ENCODE measurements at places on chromosomes 3 and 15.

- DNase-seq, result peak; percentile 39
These were observed 43.1 kb downstream of the DNASE1L3 start for GRCh38 chr3:58167431-58168351.

- DNase-seq, result no peak
These were observed 25.9 kb downstream of the TMCC1 start for GRCh38 chr3:129867506-129868124.

DNA sequence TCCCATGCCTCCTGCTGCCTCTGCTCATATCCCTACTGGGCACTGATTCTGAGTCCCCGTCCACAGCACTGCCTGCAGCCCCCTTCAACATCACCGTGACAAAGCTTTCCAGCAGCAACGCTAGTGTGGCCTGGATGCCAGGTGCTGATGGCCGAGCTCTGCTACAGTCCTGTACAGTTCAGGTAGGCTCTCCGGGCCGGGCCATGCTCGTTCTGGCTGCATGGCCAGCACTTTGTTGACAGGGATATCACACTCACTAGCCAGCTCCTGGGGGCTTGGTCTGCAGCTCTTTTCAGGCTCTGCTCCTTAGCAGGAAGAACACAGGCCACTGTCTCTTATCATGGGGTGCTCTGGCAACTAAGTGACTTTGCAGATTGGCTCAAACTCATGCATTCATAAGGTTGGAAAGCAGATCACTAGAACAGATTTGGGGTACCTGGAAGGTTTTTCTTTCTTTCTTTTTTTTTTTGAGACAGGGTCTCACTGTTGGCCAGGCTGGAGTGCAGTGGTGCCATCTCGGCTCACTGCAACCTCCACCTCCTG is 6.0 kb downstream of the TYRO3 start:
- DNase-seq, result no peak

- DNase-seq, result no peak
These were observed 20.1 kb downstream of the CCDC13 start for GRCh38 chr3:42752961-42753360.

GRCh38 chr15:41792000-41792637 is 17.8 kb downstream of the MAPKBP1 start:
- no peak for DNase-seq
